ENCODE measurements at places on chromosomes 6 and 20. TPM values are rescaled to one million over a fixed set of nuclear protein-coding genes. Genes with fewer than 3 reads are reported as not detected.

GNMT gene
- total RNA-seq: 0.68 TPM

DNA sequence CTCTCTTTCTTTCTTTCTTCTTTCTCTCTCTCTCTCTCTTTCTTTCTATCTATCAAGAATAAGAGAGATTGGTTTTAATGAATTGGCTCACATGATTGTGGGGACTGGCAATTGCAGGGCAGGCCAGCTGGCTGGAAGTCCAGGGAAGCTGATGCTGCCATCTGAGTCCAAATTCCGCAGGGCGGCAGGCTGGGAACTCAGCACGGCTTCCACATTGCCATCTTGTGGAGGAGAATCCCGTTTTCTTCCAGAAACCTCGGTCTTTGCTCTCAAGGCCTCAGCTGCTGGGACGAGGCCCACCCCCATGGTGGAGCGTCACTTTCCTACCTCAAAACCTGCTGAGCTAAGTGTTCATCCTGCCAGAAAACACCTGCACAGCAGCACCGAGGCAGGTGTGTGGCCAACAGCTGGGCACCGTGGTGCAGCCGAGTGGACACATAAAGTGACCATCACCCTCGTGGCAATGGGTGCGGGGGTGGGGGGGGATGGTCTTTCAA, 58.8 kb upstream of the SLCO4A1 start:
- no peaks in the 10 kb centered on the region for H3K36me3 ChIP-seq
- no peak for DNase-seq
- no peak overlapping the region for H3K27ac ChIP-seq

DNA sequence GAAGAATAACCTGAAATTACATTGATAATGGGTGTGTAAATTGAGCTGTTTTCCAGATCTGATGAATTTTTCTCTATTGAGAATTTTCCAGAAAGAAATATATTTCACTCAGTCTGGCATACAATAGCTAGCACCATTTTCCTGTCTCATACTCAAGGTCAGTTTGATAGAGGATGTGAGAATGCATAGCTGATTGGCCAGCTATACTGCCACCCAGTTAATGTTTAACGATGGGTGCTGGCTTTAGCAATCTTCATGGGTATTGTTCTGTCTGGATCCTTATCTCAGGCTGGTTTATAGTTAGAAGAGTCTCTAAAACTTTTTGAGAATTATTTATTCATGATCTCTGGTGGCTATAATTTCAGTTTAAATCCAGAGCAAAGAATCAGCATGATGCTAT, 147.4 kb downstream of the HDGFL1 start:
- H3K27ac ChIP-seq: no peak overlapping the region
- no peaks in the 10 kb centered on the region for H3K27me3 ChIP-seq
- H3K4me1 ChIP-seq: no peaks in the 10 kb centered on the region
- DNase-seq: no peak

DNA sequence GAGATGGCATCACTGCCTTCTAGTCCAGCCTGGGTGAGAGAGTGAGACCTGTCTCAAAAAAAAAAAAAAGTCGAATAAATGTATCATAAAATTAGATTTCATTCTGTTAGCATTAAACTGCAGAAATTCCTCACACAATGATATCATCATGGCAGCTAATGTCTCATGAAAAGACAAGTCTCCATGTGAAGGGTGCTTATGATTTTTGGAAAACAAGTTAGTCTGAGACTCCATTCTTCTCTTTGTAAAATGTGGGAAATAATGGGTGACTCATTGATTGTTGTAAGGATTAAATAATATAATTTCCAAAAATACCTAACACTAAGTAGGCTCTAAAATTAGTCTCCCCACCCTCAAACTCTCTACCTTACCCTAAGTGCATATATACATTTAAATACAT, 49.6 kb upstream of the CDYL start:
- H3K4me3 ChIP-seq: no peak overlapping the region
- no peaks in the 10 kb centered on the region for H3K27me3 ChIP-seq
- DNase-seq: no peak
- H3K4me1 ChIP-seq: no peaks in the 10 kb centered on the region
- H3K36me3 ChIP-seq: no peaks in the 10 kb centered on the region

GRCh38 chr20:20737158-20737557, 24.7 kb upstream of the RALGAPA2 start:
- H3K36me3 ChIP-seq: no peaks in the 10 kb centered on the region
- no peak overlapping the region for H3K4me3 ChIP-seq
- H3K27ac ChIP-seq: no peak overlapping the region
- H3K4me1 ChIP-seq: no peaks in the 10 kb centered on the region
- no peaks in the 10 kb centered on the region for H3K27me3 ChIP-seq
- DNase-seq: no peak

EMILIN3 gene
- not detected for total RNA-seq

OOEP gene
- not detected for total RNA-seq

DNA sequence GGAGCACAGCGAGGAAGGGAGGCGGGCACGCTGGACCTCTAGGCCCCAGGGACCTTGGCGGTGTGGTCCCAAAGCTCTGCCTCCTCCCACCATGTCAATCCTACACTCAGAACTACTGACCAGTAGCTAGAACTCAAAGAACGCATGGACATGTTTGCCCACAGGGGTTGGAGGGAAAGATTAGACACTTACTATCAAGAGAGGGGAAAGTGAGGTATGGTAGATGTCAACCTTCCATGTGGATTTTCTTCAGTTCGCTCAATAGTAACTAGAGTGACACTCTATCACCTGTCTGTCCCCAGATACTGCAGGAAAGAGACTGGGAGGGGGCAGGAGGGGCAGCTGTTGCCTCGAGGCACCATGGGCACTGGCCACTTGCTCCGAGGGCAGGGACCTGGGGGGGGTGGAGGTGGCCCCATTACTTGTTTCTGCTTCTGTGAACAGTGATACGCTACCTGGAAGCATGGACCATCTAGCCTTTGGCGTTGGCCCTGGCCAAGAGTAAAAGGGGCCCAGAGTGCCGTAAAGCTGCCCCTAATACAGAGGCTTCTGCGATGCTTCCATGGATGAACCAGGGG, 912 bp upstream of the DIDO1 start:
- H3K36me3 ChIP-seq: no peaks in the 10 kb centered on the region
- peak overlapping the region; percentile 82 for H3K4me3 ChIP-seq
- no peak for DNase-seq
- H3K4me1 ChIP-seq: peaks cover 49% of the 10 kb centered on the region

PRSS35 gene
- 3.9 TPM for total RNA-seq

DEFB132 gene
- total RNA-seq: not detected

DNA sequence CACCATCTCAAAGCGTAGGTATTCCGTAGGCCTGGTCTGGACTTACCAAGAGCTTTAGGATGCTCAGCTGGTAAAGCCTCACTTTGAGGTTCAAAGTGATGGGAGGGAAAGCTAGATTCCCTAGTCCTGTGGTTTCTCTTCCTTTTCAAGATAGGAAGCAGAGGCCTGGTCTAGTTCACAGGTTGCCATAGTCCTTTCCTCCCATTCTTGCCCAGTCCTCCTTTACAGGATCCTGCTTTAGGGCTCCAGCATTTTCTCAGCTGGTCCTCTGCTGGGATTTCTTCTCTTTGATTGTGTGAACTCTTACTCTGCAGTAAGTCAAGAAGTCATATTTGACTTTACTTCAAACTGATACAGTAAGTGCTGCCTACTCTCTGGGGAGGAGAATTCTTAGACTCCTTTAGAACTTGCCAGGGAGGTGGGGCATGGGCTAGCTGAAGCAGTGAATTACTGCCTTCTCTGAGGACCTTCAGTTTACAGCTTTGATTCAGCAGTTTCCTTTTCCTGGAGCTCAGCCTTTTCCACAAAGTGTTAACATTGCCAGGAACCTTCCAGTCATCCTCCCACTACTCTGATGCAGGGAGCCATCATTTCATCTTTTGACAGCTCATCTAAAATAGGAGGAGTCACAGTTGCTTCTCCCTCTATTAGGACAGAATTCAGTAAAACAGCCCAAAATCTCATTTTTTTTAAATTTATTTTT, 42.8 kb upstream of the PLCG1 start:
- DNase-seq: peak; percentile 19
- H3K4me1 ChIP-seq: no peaks in the 10 kb centered on the region
- H3K27ac ChIP-seq: no peak overlapping the region
- H3K36me3 ChIP-seq: peaks cover 58% of the 10 kb centered on the region

RHAG gene
- not detected for total RNA-seq

HMGCLL1 gene
- total RNA-seq: 0.24 TPM

DNA sequence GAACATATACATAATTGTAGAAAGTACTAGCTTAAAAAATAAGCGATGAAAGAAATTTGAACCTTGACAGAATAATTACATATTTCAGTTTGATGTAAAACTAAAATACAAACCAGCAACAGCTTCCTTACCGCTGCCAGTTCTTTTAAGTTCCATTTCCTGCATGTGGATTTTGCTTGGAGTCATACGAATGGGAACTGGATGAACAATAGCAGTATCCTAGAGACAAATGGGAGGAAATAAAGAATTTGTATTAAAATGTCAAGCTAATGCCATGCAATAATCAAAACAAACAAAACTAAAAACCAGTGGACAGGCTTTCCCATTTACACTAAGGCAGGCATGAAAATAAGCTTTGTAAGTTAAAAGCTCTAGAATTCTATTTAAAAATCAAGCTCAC, 67.1 kb downstream of the REPS1 start:
- H3K27ac ChIP-seq: no peak overlapping the region
- no peaks in the 10 kb centered on the region for H3K4me1 ChIP-seq
- peaks cover 23% of the 10 kb centered on the region for H3K36me3 ChIP-seq
- no peak for DNase-seq

SAPCD1 gene
- total RNA-seq: 1.2 TPM

DNA sequence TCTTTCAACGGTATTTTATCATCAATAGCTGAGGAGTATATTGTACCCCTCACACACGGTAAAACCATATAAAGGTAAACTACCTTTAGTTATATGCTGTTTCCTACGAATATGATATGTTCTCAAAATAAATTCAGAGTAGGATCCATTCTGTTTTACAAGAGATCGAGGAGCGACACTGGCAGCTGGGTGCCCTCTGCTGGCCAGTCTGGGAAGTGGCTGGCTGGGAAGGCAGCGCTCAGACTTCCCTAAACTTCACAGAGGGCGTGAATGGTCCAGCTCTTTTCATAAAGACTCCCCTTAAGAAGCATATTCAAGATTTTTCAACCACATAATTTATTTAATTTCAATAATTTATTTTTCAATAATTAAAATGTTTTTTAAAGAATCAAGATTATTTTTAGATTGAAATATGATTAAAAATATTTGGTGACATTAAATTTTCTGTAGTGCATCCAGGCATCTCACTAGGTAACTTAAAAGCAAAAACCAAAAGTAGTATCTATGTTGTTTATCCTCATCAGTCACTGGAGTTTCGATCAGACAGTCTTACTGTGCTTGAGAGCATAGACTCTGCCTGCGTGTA, 187.5 kb upstream of the PDE10A start:
- no peak overlapping the region for H3K4me3 ChIP-seq
- no peak overlapping the region for H3K27ac ChIP-seq
- H3K27me3 ChIP-seq: peaks cover 31% of the 10 kb centered on the region
- H3K36me3 ChIP-seq: no peaks in the 10 kb centered on the region

- H3K27me3 ChIP-seq: no peaks in the 10 kb centered on the region
- H3K4me3 ChIP-seq: no peak overlapping the region
- no peaks in the 10 kb centered on the region for H3K36me3 ChIP-seq
- no peak for DNase-seq
- H3K4me1 ChIP-seq: no peaks in the 10 kb centered on the region
Observed at GRCh38 chr20:47719211-47719610, 66.1 kb downstream of the SULF2 start.

RALGAPB gene
- 40.2 TPM for total RNA-seq

CDK19 gene
- total RNA-seq: 20.4 TPM

DNA sequence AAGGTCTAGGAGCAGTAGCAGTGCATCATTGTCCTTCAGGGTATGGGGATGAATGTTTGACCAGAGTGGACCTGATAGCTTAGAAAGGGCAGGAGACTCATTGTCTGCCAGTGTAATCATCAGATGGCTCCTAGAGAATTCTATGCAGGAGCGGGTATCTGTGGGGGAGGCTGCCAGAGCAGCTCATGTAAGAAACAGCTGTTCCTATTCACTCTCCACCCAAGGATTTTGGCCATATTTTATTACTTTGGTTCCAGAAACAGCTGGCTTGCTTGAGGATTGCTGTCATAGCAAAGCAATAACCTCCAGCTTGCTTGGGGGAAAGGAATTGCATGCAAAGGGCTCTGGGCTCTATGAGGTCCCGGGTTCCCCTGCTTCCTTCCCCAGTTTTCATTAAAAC, 44.1 kb downstream of the RALY start:
- H3K36me3 ChIP-seq: peaks cover 3% of the 10 kb centered on the region
- no peak for DNase-seq
- no peaks in the 10 kb centered on the region for H3K4me1 ChIP-seq

FYN gene
- 167 TPM for total RNA-seq

- H3K4me3 ChIP-seq: no peak overlapping the region
- H3K27ac ChIP-seq: no peak overlapping the region
- DNase-seq: no peak
- no peaks in the 10 kb centered on the region for H3K27me3 ChIP-seq
Observed at GRCh38 chr20:62246872-62247652, 8.7 kb downstream of the OSBPL2 start.

DNA sequence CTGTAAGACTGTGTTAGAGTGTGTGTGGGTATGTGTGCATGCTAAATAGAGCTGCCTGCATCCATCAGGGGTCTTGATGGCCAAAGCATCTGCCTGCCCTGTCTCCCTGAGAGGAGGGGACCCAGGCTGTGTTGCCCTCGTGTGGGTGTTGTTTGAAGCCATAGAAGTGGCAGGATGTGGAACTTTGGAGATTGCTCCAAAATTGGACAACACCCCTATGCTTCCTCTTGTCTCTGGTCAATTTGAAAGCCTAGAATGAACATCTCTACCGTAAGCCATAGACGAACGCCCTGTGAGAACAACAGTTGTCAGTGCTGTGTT, 82.6 kb downstream of the ASXL1 start:
- H3K4me3 ChIP-seq: no peak overlapping the region
- DNase-seq: no peak
- peaks cover 31% of the 10 kb centered on the region for H3K36me3 ChIP-seq
- no peaks in the 10 kb centered on the region for H3K27me3 ChIP-seq
- H3K4me1 ChIP-seq: peaks cover 4% of the 10 kb centered on the region

DNA sequence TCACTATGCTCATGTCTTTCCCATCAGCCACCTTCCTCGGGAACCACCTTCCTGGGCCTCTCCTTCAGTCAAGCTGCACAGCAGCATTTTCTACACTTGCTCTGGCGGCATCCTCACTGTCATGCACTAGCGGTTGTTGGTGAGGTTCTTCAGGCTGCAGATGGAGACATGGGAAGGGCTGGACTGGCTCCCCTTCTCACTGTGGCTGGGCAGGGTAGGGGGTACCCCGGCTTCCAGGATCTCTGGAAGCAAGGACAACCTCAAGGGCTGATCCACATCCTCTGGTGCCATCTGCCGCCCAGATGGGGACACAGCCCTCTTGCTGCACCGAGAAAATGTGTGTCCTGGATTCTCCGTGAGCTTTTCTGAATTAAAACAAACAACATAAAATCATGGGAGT, 180.1 kb upstream of the RNF24 start:
- H3K4me1 ChIP-seq: no peaks in the 10 kb centered on the region
- H3K27me3 ChIP-seq: no peaks in the 10 kb centered on the region
- no peak overlapping the region for H3K27ac ChIP-seq
- H3K4me3 ChIP-seq: no peak overlapping the region

Data from astrocyte (in vitro differentiated cells and primary cell).